Aorta (tissue), 5 donors: ENCODE measurements at places on chromosomes 4 and X.

GRCh38 chrX:39616098-39616729, 481.5 kb downstream of the BCOR start:
- DNase-seq = no peak

DNA sequence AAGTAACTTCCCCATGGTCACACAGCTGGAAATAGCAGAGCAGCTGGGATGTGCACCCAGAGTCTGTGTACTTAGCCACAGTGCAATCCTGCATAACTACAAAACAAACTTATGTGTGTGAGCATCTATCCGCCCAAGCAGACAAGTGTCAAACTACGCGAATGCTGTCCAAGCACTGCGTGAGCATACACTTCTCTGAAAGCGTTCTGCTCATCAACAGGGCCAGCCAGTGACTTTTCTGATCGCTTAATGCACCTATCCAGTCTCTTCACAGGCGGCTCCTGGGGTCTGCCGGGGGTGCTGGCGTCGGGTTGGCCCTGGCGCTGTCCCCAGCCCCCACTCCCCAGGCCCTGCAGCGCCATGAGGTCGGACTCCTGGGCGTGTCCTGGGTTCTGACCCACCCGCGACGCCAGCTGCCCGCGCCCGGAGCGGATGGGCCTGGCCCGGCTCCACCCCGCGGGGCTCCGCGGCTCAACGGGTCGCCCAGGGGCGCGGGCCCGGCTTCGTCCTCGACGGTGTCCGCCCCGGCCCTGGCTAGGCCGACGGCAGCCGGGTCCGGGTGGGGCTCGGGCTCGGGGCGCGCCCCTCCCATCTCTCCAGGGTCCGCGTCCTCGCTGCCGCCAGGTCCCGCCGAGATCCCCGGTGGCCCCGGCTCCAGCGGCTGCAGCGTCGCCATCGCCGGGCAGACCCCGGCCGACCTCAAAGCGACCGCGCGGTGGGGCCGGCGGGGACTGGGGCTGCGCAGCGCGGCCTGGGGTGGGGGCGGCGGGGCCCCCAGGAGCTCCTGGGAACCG, 1.3 kb upstream of the ZNF141 start:
- DNase-seq = peak; percentile 59

DNA sequence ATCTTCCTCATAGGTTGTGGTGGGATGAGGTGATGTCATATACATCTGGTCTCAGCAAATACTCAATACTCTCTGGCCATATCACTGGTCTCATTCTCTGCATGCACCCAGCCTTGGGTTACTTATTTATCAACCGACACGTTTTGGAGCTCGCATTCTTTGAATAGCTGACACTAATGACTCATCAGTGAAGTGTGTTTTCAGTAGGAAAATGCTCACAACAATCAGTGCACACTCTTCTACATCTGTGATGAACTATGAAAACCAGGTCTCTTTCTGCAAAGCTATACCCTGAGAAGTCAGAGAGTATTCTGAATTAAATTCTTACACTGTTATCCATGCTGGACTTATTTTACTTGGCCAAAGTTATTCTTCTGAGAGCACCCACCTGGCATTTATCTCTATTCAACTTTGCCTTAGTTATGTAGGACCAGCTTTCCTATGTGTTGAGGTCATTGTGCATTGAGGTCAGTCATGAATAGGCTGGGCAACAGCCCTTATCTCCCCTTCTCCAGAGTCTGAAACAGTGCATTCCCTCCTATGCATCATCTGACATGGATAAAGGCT, 58.7 kb upstream of the DHX15 start:
- no peak for DNase-seq

GRCh38 chr4:168744021-168744420, 247.2 kb downstream of the PALLD start:
- DNase-seq = no peak

- no peak for DNase-seq
Observed at GRCh38 chrX:42900947-42901346, 123.0 kb upstream of the PPP1R2C start.

DNA sequence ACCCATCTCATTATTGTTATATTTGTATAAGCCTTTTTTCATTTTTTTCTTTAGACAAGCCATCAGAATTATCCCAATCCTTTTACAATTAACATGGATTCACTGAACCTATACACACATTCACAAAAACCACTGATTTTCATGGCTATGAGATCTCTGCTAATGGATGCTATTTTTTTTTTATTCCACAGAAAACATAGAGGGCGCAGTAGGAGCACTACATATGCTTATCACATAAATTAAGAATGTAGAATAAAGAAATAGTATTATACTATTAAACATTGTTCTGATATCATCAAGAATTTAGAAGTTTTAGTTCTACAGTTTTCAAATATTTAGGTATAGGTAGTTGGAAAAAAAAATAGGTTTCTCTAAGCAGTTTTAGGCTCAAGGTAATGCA, 1477.4 kb downstream of the ARAP2 start:
- no peak for DNase-seq

GRCh38 chr4:57116245-57116644, 6.1 kb upstream of the IGFBP7 start:
- DNase-seq = no peak

GRCh38 chr4:111475001-111475400, 670.3 kb upstream of the FAM241A start:
- no peak for DNase-seq

GRCh38 chrX:44775726-44776125, 68.1 kb upstream of the DUSP21 start:
- no peak for DNase-seq

- no peak for DNase-seq
Observed at GRCh38 chrX:69051901-69052300, 113.4 kb downstream of the PJA1 start.

DNA sequence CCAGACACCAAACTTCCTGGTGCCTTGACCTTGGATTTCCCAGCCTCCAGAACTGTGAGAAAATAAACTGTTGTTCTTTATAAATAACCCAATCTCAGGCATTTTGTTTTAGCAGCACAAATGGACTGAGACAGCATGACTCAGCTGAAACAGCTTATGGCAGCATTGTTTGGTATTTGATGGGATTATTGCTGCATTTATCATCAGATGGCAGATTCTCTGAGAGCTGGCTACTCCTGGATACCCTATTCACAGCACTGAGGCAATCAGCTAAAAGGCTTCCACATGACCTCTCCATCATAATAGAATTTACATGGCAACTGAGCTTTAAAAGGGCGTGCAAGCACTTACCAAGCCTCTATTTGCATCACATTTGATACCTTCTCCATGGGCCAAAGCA, 623.1 kb upstream of the CPEB2 start:
- no peak for DNase-seq

DNA sequence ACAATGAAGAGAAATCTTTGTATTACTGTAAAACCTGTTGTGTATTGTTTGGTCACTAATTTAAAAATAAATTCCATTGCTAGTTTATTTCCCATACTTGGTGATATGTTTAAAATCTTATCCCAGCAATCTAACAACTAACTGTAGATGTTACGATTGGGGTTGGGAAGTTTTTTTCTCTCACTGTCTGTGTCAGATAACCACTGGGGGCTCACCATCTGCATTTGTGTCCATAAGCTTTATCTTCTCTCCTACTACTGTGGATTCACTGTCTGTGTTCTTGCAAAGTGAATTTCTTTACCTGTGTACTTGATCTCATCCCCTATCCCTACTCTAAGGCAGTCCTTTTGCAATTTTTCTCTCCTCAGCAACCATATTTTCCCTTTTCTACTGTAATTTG, 81.3 kb downstream of the STIM2 start:
- no peak for DNase-seq

GRCh38 chrX:7347465-7347864, 199.5 kb upstream of the PUDP start:
- no peak for DNase-seq

DNA sequence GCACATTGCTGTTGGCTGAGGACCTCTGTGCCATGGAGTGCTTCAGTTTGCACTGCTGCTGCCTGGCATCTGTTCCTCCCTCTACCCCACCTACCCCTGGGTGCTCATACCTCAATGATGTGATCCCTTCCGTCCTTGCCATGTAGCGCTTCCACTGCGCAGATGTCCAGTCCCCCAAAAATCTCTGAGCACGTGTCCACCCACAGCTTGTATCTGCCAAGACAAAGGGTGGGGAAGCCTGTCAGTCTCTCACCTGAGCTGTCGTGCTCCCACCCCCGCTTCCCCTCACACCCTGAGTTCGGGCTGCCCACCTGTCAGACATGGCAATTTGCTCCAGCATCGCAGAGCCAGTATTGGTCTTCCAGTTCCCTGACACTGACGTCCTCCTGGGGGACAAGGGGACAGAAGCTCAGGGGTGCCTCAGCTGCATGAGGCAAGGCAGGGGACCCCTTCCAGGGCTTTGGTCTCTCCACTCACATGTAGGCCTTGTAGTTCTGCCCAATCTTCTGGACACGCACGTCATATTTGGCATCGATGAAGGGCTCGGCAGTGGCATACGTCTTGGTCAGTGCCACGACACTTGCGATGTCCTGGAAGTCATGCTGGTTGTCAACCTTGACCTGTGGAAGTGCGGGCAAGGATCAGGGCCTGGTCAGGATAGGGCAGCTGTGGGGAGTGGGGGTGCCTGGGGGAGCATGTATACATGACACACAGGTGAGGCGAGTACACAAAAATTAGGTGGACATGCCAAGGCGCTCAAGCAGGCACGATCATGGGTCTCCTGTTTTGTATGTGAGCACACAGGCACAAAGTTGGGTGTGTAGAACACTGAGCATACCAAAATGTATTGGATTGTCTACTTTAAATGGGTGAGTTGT, 6.0 kb upstream of the TIMP1 start:
- DNase-seq = no peak

- DNase-seq = no peak
Observed at GRCh38 chrX:46910415-46910814, 1.8 kb upstream of the JADE3 start.

DNA sequence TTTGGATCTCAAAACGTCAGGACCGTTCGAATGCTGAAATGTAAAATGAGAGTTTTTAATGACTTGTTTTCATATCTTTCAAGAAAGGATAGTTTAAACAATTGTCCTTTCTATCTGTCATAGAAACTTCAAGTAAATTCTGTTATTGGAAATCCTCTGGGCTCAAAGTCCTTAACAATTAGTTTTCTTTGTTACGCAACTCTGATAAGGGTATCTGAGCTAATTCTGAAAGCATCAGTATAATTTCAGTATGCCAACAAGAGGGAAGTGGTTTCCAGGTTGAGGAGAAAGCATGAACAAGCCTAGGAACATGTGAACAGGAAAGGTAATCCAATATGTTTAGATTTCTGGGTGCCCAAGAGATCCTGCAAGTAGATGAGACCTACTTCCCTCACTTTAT, 22.0 kb downstream of the ADH7 start:
- no peak for DNase-seq

GRCh38 chrX:18643853-18644252, 28.1 kb downstream of the RS1 start:
- no peak for DNase-seq
